Left lung (tissue), 14 donors: ENCODE measurements at places on chromosomes 6 and 20. TPM values are rescaled to one million over a fixed set of nuclear protein-coding genes. Genes with fewer than 3 reads are reported as not detected.

The KIFC1 gene
- 5.8 TPM for total RNA-seq

The CLPSL1 gene
- total RNA-seq = not detected

The BTN1A1 gene
- total RNA-seq = not detected

The POU5F1 gene
- 1.9 TPM for total RNA-seq

The GMNN gene
- total RNA-seq = 25.0 TPM
